ENCODE measurements at places on chromosomes 4 and X. TPM values are rescaled to one million over a fixed set of nuclear protein-coding genes. Genes with fewer than 3 reads are reported as not detected.

DNA sequence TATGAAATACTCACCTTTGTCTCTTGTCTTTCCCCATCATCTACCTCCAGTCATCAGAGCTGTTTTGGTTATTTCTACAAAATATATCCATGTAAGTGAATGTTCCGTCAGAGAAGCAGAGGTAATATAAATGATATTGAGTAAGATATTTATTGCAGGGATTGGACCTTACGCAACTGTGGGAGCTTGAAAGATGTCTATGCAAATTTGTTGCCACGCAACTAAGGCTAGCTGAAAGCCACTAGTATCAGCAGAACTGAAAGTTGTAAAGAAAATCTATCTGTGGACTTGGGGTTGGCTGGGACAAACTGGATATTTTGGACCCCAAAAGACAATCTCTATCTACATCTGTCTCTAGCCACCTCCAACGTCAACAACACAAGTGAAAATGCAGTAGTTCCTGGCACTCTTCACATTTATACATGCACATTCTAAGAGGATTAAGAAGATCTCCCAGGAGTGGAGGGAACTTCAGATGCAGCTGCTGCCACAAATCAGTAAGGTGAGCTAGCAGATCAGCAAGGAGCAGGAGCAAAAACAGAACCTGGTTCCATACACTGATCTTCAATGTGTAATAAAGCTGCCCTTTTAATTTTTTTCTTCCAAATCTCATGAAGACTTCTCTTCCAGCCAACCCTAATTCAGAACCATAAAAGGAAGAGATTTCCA lies 8.5 kb upstream of the CCSER1 start:
- no peak for DNase-seq

GRCh38 chrX:2425286-2426071 lies 75.3 kb downstream of the DHRSX start:
- DNase-seq: no peak

DNA sequence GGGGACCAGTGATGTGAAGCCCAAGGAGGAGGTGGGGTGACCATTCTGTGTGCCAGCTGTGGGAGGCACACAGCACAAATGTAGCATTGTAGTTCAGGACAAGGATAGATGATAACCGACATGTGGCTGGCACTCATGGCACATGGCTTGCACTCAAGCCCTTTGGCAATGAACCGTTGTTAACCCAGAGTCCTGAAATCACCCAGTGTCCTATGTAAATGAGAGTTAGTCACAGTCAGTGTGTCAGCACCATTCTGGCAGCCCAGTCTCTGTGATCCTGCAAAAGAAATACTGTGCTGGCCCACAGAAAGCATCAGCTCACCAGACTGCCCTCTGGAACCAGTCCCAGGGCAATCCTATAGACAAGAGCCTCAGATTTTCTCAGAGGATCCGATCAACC lies 339.3 kb downstream of the MID1IP1 start:
- DNase-seq: no peak

DNA sequence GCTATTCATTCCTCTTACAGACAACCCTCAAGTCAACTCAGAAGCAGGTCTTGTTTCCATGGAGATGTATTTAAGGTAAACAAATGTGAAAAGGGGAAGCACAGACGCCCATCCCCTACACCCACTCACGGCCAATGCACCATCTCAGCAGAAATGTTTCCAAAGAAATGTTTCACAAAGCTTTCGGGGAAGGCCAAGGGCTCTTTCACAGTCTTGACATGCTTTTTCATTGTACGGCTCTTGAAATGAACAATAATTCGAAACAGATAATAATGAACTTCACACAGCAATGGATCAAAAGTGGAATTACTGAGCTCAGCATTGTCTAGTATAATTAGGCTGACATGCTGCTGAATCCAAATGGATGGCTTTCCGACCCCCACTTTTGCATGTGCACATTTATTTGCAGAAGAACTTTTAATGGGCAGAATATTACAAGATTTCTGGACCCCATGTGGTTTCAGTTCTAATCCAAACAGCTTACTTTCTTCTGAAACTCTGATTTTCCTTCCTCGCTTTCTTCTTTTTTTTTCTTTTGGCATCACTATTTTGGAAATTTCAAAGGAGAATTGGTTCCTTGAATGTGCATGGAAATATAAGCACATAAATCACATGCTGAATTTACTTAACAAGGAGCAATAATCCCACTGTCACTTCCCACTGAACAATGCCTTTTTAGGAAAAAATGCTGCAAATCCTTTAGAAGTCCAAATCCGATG lies 160.9 kb downstream of the SMIM20 start:
- no peak for DNase-seq

DNA sequence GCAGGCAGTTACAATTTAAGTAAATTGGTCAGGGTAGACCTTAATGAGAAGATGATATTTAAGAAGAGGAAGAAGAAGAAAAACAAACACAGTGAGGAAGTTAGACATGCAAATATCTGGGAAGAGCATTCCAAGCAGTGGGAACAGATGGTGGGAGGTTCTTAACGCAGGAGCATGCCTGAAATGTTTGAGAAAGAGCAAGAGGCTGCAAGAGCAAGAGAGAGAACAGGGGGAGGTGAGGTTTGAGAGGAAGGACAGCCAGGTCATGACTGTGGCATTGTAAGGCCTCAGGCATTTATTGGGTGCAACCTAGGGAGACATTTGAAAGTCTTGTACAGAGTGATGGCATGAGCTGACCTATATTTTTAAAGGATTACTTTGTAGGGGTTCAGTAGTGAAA lies 136.0 kb downstream of the UGT8 start:
- no peak for DNase-seq

Gene PNMA6A
- 1.5 TPM for total RNA-seq

Gene GPR78
- 0.09 TPM for total RNA-seq

DNA sequence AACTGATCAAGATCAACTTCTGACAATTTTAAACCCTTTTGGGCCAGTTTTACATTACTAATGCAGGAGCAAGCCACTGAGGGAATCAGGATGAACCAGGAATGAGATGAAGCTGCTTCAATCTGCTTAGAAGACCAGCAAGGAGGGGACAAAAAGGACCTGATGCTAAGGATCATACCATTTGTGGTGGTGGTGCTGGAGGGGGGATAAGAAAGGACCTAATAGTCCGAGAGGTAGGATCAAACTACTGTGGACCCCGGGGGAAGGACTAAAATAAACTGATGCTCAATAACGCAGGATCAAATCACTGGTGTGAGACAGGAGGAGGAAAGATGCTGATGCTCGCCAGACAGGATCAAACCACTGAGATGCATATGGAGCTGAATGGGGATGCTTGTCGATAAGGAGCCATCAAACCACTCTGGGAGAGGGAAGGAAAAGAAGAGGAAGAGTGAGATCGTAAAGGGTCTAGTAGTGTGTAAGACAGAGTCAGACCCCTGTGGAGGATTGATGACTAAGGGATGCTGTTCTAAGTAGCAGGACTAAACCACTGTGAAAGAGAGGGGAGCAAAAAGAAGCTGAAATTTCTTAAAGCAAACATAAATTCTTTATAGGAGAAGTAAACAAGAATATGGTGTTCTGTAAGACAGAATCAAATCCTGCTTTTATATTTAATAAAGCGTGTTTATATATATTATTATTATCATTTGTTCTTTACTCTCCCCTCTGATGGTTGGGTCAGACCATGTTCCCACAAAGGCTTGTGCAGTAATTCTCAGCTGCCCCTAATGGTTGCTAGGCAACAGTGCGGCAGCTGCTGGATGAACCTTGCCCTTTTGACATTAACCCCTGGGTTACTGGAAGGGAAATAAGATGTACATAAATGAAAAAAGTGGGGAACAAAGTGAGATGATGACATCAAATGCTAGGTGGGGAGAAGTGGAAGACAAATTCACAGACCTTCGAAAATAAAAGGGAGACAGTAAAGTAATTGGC lies 432.5 kb upstream of the FGF16 start:
- no peak for DNase-seq

DNA sequence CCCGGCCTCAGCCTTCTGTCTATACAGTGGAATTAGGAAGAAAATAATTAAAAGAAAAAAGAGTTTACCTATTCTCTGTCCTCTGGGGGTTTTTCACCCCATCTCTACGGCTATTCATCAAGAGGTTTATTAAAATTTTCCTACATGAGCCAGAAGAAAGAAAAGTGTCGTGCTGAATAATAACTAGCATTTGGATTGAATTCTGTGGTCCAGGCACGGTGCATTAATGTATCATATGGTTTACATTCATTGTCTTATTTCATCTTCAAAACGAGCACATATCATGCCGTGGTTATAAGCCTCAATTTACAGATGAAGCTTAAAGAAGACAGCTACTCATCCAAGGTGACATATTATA lies 5.4 kb upstream of the NAA15 start:
- DNase-seq: no peak

Data from posterior vena cava (tissue), 2 donors.